NCI-H460 (cell line): ENCODE measurements at places on chromosomes 16 and 17. TPM values are rescaled to one million over a fixed set of nuclear protein-coding genes. Genes with fewer than 3 reads are reported as not detected.

ESRP2 gene
- 0.27 TPM in 1 of 2 replicates, not detected in the other for total RNA-seq

C1QTNF8 gene
- not detected in 2 replicates for total RNA-seq

KRTAP16-1 gene
- total RNA-seq = not detected in 2 replicates

FOXF1 gene
- total RNA-seq = 8.2 and 8.9 TPM in 2 replicates

TOM1L1 gene
- 108 and 112 TPM in 2 replicates for total RNA-seq

DNA sequence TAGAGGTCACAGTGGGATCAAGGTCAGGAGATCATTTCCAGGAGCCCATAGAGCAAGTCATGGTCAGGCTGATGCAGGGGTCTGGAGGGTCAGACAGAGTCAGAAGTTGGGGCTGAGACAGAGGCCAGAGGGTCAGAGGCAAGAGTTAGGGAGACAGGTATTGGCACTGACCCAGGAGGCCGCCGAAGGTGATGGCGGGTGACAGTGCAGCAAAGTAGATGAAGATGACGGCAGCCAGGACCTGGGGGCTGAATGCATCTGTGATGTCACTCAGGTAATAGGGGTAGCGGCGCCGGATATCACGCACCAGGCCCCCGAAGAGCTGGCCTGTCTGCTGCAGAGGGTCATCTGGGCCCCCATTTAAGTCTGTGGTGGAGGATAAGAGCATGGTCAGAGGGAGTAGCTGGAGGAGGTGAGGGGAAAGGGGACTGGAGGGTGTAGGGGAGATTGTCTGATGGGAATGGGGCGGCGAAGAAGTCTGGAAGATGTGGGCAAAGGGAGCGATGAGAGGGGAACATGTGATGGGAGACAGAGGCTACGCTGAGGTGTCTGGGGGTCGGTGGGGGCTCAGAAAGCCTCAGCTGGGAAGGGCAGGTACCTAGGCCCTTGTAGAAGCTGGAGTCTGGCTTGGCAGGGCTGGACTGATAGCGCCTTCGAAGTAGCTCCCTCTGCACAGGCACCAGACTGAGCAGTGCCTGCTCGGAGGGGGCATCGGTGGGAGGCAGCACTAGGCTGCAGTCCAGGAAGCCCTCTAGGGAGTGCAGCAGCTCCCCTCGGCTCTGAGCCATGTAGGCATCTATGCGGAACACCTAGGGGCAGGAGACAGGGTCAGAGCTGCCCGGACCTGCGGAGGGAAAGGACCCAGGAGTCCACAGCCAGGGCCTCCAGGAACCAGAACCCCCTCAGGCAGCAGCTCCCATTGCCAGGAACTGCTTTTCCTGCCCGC is 9.8 kb downstream of the SLC4A1 start:
- no peak for DNase-seq

DNA sequence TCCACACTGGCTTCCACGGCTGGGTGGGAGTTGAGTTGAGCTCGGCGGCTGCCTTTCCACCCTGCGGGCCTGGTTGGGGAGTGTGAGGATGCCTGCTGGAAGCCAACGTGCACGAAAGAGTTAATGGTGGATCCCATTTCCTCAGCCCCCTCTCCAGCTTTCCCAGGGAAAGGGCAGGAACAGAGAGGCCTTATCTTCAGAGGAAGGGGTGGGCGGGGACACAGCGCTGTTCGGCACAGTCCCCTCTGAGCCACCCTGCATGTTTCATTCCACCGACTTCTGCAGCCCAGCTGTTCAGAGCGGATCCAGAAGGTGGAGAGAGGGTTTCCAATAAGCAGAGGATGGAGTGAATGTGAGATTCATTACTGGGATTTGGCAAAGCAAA is 295.3 kb downstream of the SEC14L1 start:
- DNase-seq = no peak

GRCh38 chr16:2214719-2214968 is at the start of gene PGP:
Gene PGP, minus strand, starts transcription at chr16:2214840. Its CDS starts 63 bp downstream, at chr16:2214777.
- no peak for DNase-seq

- DNase-seq = no peak
These were observed 18.7 kb downstream of the UQCRC2 start for GRCh38 chr16:21971856-21972255.

DNA sequence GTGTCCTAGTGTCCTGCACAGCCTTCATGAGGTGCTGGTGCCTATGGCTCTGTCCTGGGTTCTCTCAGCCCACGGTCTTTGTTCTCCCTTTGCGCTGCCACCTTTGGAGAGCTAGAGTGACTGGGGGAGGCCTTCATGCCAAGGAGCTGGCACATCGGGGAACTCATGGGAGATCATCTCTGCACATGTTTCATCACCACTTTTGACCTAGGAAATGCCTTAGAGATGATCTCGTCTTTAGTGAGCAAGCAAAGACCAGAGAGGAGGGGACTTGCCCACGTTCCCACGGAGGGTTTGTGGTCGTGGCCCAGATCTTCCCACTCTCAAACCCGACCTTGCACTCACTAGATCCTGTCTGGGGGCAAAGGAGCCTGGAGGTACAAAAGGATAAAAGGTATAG is 23.5 kb downstream of the TBX4 start:
- DNase-seq = no peak

DNA sequence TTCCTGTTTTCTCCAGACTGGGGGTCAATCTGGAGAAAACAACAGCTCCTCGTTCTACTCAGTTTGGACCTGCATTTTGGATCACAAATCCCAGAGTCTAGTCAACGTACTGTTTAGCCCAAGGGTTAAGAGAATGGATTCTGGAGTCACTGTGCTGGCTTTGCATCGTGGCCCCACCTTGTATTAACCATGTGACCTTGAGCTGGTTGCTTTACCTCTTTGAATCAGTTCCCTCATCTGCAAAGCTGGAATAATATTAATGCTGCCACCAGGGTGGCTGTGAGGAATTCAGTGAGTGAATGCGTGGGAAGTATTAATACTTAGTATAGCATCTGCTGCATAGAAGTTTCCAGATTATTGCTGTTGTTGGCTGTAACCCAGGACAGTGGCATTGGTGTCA is 11.3 kb upstream of the DHRS7C start:
- DNase-seq = peak; percentile 17

GRCh38 chr16:83113317-83113716 is 486.5 kb downstream of the CDH13 start:
- no peak for DNase-seq

- DNase-seq = no peak
These were observed at the start of gene ANKRD13B for GRCh38 chr17:29592850-29593551. Gene ANKRD13B, plus strand, starts transcription at chr17:29593132. Its CDS starts 490 bp downstream, at chr17:29593622.

DNA sequence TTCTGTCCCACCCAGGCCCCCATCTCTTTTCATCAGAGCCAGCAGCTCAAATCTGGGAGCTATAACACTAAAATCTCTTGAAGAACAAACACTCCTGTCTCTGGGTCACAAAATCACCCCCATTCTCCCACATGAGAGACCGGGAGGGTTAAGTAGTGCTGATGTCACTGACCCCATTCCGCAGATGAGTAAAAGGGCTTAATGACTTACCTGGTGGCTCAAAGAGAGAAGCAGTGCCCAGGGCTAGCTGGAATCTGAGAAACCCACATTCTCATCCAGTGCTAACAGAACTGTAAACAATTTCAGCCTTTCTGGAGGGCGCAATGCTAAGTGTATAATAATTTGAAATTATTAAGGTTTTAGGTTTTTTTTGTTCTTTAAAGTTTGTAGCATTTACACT is 26.3 kb upstream of the LHX1 start:
- no peak for DNase-seq

DNA sequence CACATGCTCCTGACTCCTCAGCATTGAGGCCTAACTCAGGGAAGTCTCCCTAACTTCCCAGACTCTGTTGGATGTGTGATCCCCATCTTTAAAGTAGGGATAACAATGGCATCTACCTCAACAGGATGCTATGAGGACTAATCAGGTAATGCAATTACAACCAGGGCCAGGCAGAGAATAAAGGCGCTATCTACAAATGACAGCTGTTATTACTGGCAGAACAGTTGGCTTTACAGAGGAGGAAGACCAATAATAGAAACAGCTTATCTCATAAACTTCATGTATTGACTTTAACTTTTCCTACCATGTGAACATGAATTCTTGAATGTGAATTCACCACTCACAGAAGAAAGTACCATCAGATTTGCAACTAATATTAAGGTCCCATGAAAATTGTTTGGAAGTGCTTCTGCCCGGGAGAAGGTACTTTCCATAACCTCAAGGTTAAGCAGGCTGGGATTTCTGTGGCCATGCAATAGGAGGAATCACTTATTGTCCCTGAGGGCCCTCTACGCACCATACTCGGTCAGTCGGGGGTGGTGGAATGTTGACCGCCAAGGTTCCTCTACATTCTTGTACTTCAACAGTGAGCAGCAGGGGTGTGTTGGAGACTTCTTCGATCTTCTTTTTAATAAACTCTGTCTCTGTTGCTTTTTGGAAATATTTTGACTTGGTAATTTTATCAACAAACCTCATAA is 22.6 kb upstream of the ERN1 start:
- DNase-seq = no peak
